Omental fat pad (tissue), 4 donors: ENCODE measurements at places on chromosomes 6 and 20.

GRCh38 chr6:141203902-141204575, 928.7 kb upstream of the GJE1 start:
- no peak for DNase-seq

- no peak for DNase-seq
Measured at GRCh38 chr6:23589811-23590210, 536.2 kb upstream of the NRSN1 start.

GRCh38 chr6:6700407-6701270, 112.1 kb downstream of the LY86 start:
- DNase-seq, result no peak

- no peak for DNase-seq
Measured at GRCh38 chr20:64261138-64261537, 5.6 kb downstream of the PCMTD2 start.

DNA sequence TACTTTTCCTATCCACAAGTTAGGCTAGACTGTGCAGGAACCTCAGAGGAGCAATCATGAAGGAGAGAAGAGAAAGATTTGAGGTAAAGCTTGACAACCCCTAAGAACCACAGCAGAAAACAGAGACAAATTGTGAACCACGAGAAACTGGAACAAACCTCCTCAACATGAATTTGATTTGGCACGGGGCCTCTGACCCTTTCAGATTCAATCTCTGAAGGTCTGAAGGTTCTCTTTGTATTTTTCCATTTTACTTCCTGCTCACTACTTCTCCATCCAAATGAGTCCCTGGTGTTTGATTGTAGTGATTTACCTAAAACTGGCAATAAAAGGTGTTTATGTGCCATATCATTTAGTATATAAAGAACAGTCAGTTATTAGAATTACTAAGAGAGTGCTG, 126.1 kb upstream of the STXBP5 start:
- no peak for DNase-seq

DNA sequence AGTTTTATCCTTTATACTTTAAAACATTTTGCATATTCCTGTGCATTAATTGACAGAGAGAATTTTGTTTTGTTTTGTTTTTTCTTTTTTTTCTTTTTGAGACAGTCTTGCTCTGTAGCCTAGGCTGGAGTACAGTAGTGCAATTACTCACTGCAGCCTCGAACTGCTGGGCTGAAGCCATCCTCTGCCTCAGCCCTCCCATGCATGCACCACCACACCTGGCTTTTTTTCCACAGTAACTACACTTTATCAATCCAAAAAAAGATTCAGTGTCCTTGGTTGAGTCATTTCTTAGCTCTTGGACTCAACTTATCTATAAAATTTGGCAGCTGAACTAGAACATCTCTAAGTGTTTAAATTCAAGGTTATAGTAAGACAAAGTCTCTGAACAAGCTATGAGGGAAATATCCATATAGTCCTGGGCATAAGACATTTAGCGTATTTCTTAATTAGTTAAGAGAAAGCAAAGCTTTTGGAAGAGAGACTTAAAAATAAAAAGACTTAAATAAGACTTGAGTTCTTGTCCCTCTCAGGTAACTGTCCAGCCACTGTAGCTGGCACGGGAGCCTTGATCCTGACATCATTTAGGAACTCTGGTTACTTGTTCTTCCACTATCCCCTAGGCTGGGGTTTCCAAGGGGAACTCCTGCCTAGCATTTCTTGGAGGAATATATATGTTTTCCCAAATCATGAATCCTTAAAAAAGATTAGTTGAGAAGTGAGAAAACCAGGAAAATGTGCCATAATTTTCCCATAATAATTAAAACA, 300.1 kb downstream of the HACE1 start:
- DNase-seq, result no peak

GRCh38 chr20:60052322-60052721, 94.1 kb downstream of the CDH26 start:
- no peak for DNase-seq

GRCh38 chr20:47468290-47469050, 33.2 kb upstream of the NCOA3 start:
- no peak for DNase-seq

DNA sequence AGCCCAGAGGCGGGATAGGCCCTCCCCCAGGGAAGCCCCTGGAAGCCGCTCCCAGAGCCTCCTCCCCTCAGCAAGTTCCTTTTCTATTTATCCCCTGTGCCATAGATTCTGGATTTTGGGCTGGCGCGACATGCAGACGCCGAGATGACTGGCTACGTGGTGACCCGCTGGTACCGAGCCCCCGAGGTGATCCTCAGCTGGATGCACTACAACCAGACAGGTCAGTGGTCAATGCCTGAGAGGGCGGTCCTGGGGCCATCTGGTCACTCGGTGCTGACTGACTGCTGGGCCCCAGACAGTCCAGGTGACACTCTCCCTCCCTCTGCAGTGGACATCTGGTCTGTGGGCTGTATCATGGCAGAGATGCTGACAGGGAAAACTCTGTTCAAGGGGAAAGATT, 6.2 kb downstream of the MAPK13 start:
- no peak for DNase-seq

GRCh38 chr6:25181923-25182322, 97.3 kb upstream of the CARMIL1 start:
- no peak for DNase-seq
